NCI-H524 (cell line): ENCODE measurements at places on chromosomes 1 and 21.

GRCh38 chr1:82346141-82346540 lies 545.4 kb downstream of the ADGRL2 start:
- DNase-seq, result peak; percentile 66

DNA sequence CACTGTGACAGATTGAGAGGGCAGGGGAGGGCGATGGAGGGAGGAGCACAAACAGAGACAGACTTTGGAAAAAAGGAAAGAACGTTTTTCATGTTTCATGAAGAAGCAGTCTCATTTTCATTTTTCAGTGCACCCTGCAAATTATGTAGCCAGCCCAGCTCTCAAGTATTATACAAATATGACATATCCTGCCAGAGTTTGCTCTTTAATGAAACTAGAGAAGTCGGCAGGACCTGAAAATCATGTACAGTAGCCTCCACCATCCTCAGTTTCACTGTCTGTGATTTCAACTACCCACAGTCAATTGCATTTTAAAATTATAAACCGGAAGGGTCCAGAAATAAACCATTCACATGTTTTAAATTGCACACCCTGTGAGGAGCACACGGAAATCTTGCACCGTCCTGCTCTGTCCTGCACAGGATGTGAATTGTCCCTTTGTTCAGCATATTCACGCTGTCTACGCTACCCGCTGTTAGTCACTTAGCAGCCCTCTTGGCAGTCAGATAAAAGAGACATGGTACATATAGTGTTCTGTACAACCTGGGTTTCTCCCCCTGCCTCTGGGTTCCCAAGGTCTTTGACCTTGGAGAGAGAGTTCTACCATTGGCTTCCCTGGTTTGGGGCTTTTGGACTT lies 13.6 kb upstream of the ADARB1 start:
- DNase-seq, result no peak

- DNase-seq, result peak; percentile 7
Measured at GRCh38 chr1:208242941-208243526, 1.1 kb downstream of the PLXNA2 start.

DNA sequence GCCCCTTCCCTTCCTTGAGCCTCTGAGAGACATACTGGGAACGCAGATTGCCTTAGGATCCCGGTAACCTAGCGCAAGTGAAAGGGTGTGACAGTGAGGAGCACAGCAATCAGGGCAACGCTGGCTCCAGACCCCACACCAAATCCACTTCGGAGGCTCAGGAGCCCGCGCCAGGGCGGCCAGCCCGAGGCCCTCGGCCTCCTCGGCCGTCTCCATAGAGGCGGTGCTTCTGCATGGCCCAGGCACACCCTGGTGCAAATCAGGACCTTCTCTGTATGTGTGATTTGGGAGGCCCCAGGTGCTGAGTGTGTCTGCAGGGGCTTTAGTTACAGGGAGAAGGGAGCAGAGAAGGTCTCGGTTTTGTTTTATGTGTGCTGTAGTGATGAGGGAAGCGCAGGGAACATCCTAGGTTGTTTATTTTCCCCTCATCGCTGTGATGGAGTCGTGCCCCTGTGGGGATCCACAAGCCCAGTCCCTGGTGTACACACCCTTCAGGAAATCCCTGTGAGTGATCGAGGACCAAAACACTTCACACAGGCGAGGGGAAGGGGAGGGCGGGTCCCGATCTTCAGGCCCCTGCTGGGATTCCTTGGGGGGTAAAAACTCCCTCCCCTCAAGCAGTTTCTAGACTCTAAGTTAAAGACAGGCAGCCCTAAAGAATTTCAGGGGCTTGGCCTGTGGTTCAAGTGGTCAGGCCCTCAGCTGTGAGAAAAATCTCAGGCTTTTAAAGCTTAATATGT lies 9.4 kb downstream of the KIAA1614 start:
- no peak for DNase-seq

DNA sequence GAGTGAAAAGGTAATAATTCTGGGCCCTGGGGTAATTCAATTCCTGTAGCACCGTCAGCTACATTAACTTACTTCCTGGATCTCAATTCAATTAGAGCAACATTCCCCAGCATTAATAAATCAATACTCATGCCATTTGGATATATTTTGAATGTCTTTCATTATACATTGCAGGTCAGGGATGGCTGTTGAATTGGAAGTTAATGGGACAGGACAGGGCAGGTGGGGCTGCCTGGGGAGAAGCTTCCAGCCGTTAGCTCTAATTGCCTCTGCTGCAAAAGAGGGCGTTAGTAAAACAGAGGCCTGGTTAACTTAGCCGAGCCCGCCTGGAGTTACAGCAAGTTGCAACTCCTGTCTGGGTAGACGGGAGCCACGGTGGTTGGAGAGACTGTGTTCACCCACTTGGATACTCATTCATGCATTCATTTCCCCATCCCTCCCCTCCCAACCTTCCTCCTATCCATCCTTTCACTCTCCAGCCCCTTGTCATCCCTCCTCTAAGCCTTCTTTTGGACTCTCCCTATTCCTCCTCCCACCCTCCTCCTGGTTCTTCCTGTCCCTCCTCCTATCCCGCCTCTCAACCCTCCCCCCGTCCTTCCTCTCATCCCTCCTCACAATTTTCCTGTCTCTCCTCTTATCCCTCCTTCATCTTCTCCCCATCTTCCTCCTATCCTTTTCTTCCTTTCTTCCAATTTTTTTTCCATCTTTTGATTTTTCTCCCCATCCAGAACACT lies 137.6 kb upstream of the RUNX3 start:
- no peak for DNase-seq

- DNase-seq, result no peak
Measured at GRCh38 chr1:3195966-3196515, 127.0 kb downstream of the PRDM16 start.

- no peak for DNase-seq
Measured at GRCh38 chr1:211281320-211282022, 22.3 kb downstream of the RCOR3 start.

- DNase-seq, result peak; percentile 37
Measured at GRCh38 chr1:154479764-154480421, 22.1 kb upstream of the TDRD10 start.

GRCh38 chr1:160800645-160801408 lies 4.9 kb downstream of the LY9 start:
- no peak for DNase-seq

DNA sequence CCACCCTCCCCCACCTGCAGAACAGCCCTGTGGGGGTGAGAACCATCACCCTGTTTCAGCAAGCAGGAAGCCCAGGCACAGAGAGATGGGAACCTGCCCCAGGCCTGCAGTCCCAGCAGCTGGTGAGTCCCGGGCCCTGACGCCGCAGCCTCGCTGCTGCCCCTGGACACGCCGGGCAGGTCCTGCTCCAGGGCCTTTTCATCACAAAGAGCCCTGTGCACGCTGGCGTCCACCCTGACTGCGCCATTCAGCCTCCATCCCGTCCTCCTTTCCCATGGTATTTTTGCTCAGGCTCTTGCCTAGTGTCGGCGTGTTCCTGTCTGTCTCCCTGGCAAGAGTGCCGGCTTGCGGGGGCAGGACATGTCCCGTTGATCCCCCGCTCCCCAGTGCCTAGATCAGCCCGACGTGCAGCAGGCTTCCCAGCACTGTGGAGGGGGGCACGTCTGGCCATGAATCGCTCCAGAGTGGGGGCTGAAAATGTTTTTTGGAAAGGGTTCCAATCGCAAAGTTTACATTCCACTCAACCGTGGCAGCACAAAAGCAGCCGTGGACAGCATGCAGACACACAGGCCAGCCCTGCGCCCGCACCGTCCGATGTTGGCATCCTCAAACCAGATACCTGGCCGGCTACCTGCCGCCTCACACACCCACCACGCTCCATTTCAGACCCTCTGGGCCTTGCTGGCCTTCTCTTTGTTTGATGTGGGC lies 6.3 kb upstream of the TTC34 start:
- no peak for DNase-seq

GRCh38 chr21:38743772-38744529 lies 61.8 kb upstream of the ETS2 start:
- DNase-seq, result no peak

- DNase-seq, result no peak
Measured at GRCh38 chr21:43767984-43768867, 7.9 kb downstream of the CSTB start.

DNA sequence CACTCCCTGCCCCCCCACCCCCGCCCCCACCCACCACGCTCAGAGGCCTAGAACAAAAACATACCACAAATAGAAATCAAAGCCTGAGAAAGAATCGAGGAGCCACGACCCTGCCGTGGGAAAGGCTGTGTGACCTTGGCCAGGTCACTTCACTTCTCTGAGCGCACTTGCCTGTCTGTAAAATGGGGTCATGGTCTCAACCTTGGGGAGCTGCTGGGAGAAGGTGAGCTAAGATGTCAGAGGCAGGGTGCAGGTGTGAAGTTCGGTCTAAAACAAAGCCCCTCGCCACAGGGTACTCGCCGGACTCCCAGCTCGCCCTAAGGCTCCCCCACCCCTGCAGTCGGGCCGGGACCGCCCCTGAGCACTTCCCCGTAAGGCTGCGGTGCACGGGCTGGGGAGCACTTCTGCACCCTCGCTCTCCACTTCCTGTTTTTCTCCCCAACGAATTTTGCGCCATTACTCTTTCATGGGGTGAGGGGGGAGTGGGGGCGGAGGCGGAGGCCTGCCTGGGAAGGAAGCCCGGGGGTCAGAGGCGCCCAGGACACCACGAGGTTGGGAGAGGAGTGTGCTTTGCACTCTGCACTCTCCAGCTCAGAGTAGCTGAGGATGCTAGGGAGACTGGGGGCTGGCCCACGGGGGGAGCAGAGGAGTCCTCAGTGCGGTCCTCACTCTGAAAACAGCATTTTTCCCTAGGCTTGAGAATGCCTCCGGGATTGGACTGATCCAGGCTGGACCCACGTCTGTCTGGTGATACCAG lies 21.9 kb upstream of the PIK3CD start:
- no peak for DNase-seq

GRCh38 chr1:109773203-109773899 lies 9.6 kb upstream of the EPS8L3 start:
- DNase-seq, result peak; percentile 51

DNA sequence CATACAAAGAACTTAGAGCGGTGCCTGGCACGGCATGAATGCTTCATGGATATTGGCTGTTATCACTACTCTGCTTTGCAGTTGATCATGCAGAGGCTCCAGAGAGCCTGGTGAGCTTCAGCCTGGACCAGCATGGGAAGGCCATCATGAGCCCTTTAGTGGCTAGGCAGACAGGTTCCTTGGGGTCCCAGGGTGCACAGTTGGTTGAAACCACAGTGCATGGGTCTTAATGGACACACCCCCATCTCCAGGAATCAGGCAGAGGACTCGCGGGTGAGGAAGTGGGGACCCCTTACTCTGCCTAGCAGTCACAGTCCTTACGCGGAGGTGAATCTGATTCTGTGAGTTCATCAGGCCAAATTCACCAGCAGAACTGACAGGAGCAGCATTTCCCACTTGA lies 1.1 kb downstream of the GJB5 start:
- DNase-seq, result no peak

DNA sequence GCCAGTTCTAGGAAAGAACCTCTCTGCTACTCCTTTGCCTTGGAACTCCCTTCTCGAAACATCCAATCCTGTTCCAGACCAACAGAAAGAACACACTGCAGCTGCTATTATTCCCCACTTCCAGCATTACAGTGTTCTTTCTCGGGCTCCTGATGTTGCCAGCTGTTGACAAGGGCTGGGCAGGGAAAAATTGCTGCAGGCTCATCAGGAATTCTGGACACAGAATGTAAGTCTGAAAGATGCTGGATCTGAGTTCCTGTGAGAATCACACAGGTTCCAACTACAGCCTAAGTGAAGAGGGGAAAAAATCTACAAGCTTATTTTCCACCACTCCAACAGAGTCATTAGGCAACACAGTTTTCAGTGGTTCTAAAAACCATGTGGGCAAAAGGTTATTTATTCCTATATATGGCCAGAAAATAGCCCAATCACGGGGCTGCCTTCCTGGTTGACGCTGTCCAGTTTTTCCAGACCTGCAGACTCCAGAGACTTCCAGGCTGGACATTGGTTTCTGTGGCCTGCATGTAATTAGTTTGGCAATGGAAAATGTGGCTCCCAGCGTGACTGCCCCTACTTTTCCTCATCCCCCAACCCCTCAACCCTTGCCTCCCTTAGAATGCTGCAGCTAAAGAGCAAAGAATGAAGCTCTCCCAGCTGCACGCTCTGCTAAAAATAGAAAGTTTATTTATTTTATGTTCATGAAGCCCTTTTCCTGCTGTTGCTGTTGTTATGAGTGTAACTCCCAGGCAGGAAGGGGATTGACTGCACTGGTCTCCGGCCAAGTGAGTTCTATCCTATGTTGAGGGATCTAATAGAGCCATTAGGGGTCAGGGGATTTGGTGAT lies 8.3 kb upstream of the KIAA0040 start:
- no peak for DNase-seq

DNA sequence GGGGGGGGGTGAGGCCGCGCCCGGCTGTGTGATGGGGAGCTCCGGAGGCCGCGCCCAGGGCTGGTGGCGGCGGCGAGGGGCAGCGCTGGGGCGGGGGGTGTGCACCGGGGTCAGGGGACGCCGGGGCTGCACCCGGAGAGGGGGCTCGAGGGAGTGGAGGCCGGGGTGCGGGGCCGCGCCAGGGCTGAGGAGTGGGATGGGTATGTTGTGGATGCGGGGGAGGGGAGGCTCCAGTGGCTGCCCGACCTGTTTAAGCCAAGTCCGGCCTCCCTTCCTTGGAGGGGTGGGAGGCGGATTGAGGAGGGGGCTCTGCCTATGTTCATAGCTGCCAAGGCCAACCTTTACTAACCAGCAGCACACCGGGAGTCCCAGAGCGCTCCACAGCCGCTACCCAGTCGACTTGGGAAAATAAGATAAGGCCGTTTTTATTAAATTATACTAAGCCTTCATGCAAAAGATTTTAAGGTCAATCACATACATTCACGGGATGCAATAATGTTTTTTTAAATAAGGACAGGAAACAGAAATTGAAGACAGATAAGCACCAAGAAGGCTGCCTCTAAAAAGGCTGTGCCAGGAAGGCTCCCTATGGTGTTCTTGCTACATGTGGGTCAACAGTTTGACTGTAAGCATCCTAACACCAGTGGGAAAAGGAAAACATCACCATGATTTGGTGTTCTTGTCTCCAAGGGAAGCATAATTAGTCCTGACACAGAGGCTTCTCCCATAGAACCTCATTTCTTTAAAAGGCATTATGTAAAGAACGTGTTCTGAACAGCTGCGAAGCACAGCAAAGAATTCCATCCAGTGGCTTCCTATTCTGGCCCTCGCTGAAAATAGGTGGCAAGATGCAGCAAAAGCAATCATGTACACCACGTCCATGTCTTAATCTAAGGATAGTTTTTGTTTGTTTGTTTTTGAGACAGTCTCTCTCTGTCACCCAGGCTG lies 626 bp upstream of the HLCS start:
- DNase-seq, result peak; percentile 33

DNA sequence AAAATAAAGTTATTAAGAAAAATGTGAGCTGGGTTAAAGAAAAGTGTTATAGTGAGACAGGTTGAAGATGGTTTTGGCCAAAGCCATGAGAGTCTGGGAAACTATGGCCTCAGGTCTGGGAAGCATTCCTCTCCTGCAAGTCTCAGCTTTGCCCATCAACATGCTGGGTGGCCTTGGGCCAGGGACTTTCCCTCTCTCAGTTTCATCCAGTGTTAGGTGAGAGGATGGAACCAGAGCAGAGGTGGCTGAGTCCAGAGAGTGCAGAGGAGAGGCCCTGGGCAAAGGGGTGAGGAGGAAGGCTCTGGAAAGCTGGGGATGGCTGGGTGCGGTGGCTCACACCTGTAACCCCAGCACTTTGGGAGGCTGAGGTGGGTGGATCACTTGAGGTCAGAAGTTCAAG lies 10.5 kb downstream of the PADI2 start:
- no peak for DNase-seq

- DNase-seq, result no peak
Measured at GRCh38 chr1:33713058-33713877, 150.6 kb upstream of the HMGB4 start.
